HepG2 (cell line): ENCODE measurements at places on chromosomes 5 and 9.

- no peak for DNase-seq
These were observed 19.6 kb upstream of the ENC1 start for GRCh38 chr5:74660140-74660539.

DNA sequence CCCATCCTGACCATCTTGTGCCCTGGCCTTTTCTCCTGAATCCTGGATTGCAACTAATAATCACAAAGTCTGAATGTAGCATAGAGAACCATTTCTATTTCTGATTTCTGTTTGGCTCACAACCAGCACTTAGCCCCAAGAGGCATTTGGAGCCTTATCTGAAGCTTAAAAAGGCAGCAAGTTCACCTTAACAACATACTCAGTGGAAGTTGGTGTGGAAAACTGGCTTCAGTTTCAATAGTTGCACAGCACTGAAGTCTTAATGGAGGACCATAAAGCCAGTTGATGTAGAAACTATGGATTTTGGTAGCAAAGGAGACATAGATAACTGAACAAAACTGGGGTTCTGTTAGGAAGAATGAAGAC lies 574.1 kb downstream of the PSAT1 start:
- no peak for DNase-seq

DNA sequence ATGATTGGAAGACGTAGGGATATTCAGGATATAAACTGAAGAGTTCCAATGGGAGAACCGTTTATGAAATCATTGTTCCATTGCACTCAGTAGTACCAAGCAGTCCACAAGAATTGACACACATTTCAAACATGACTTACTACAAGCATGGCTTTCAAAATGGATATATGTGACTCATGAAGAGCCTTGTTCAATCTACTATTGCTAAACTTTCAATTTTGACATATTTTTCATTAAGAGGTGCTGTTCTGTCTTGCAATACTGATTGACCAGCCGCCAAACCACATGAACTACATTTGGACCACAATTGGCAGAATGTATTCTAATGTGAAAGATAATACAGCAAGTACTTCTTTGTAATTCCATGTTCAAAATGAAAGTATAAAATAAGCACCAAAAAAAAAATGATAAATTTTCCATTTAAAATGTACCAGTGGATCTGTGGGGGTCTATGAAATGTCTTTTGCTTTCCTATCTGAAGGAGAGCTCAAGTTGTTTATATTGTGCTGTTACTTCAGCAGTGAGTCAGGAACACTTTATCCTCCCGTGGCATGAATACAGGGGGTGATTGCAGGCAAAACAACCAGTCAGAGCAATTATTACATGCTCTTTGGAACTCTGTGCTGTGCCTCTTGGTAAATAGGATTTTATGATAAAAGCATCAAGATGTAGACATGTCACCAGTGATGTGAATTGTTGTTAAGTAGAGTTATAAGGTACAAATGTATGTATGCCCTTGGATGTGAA lies 366.0 kb downstream of the ARRDC3 start:
- DNase-seq, result no peak

DNA sequence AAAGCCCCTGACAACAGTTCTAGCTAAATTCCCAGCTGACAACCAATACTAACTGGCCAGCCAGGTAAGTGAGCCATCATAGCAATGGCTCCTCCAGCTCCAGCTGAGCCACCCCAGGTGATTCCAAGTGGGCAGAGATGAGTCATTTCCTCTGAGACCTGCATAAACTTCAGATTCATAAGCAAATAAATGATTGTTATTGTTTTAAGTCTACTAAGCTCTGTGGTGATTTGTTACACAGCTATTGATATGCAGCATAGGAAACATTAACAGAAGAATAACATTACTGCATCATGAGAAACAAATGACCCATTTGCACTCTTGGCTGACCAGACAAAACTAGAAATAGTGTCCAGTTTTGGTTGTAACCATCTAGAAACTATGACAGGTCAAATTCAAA lies 60.3 kb downstream of the TTC39B start:
- DNase-seq, result no peak
